ENCODE measurements at places on chromosomes 7 and 10.

GRCh38 chr10:76244061-76244686 lies 812.8 kb downstream of the LRMDA start:
- peak; percentile 66 for DNase-seq

GRCh38 chr10:70672165-70673042 lies at the start of gene ADAMTS14:
TSS of gene ADAMTS14 (plus strand) at chr10:70672506. CDS start at chr10:70672803, 297 bp downstream.
- peak; percentile 86 for DNase-seq

GRCh38 chr10:101843032-101844021 lies at the start of gene KCNIP2:
TSS of gene KCNIP2 (minus strand) at chr10:101843800. CDS start at chr10:101843568, 232 bp downstream.
- DNase-seq, result peak; percentile 75

DNA sequence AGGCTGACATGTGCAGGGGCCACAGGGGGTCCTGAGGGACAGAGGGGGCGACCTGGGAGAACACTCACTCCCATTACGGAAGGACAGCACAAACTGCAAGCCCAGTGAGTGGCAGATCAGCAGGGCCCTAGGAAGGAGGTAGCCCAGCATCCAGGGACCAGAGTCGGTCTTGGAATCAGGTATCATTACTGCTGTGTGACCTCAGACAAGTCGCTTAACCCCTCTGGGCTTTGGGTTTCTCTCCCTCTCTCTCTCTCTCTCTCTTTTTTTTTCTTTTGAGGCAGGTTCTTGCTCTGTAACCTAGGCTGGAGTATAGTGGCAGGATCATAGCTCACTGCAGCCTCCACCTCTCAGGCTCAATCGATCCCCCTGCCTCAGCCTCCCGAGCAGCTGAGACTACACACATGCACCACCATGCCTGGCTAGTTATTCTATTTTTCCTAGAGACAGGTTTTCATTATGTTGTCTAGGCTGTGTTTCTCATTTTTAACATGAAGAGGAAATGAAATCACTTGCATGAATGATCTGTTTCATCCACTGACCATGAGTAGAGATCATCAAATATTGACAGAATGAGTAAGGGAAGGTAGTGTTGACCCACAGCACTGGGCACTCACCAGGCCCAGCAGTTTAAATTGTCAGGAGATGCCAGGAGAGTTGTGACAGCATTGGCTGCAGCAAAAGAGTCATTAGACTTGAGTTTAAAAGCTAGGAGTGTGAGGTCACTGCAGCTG lies 49.4 kb downstream of the BUB3 start:
- DNase-seq, result no peak

DNA sequence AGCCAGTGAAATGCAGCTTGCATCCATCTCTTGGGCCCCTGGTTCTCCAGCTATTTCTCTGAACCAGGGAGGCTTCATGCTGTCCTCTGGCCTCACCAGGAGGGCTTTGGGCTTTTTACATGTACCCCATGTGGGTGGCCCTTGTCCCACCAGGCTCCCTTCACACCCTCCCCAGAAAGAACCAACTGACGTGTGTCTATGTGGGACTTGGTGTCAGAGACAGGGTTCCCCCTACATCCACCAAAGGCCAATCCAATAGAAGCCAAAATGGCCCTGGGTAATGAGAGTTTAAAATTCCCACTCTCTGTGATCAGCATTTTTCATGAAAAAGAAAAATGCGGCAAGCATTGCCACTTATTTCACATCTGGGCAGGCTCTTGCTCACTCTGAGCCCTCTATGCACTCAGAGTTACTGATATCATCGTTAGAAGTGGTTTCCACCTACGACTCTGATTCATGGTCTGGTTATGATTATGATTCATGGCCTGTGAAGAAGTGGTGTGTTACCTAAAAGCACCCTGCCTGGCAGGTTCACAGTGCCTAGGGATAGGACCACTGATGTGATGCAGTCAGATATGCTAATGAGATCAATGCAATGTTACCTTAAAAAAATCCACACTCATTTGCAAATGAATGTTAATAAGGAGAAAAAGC lies 133.5 kb downstream of the BUB3 start:
- DNase-seq, result peak; percentile 25

DNA sequence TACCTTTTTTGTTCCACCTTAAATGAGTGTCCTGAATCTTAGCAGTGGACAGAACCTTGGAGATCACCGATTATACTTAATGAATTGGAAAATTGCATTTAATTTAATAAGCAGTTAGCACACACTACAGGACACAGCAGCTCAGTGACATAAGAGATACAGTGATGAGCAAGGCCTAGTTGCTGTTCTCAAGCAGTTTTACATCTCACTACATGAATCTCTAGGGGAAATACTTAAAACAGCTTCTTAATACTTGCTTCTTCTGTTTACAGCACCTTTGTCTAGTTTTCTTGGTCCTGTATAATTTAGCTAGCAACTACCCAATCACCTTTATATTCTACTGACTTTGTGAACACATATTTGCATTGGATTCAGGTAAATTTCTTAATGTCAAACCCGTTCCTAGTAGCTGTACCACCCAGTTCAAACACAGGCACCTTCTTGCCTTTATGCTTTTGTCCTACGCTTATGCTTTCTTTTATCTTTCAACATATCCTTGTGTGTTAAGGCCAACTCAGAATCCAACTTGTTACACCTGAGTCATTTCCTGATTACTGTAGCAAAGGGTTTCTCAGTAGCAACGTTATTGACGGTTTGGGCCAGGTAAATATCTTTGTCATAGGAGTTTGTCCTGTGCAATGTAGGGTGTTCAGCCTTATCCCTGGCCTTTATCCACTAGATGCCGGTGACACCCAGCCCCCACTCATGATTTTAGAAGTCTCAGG lies 1.8 kb downstream of the STAM start:
- no peak for DNase-seq

DNA sequence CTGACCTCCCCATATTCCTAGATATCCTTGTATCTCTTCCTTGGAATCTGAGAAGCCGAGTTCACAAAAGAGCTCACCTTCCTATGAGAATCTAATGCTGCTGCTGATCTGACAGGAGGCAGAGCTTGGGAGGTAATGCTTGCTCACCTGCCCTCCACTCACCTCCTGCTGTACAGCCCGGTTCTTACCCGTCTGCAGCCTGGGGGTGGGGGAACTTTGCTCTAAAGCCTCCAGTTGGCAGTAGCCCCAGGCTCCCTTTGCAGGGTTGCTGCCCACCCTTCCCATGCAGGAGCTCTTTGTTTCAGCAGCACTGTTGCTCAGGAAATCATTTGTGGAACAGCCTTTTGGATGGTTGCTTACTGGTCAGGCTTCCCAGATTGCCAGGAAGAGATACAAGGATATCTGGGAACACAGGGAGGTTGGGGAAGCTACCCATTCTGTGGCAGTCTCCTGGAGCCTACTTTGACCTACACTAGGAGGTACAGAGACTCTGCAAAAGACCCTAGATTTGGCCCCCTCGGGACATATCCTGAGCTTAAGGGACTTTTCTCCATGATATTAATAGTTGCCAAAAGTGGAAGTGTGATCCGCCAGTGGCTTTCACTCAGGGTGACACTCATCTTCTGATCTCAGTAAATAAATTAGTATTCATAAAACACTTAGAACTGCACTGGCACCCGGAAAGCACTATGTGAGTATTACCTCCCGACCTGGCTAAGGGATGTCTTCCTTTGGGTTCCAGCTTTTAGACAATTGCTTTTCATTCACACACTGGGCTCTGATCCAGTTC lies 363.7 kb upstream of the PODXL start:
- DNase-seq, result no peak

- no peak for DNase-seq
These were observed 125.8 kb downstream of the FAM107B start for GRCh38 chr10:14648946-14649345.

DNA sequence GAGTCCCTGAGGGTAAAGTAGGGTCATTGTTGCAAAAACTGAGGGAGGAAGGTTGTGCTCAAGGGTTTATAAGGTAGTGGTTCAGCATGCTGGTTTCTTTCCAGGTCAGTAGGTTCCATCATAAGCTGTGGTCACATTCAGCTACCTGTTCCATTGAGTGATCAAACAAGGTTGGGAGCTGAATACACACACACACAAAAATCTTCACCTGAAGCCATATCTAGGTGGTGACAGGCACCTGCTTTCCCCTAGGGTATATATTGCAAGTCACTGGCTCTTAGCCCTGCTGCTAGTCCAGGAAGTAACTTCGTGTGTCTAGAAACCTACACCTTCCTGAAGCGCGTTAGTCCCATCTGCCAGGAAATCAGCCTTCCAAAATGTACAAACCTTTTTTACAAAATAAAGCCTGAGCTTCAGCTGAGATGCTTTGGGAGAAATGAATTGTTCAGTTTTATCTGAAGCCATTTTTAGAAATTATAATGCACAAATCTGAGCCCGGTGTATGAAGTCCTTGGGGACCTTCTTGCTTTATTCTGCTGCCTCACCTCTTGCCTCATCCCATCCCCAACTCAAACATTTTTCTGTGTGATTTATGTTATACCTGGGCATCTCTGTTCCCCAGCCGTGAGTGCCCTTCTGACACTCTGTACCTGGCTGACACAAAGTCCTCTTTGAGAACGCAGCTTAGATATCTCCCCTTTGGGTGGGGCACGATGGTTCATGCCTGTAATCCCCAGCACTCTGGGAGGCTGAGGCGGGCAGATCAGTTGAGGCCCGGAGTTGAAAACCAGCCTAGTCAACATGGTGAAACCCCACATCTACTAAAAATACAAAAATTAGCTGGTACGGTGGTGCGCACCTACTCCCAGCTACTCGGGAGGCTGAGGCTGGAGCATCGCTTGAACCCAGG lies 10.6 kb upstream of the LAMTOR4 start:
- no peak for DNase-seq

GRCh38 chr10:102421757-102422512 lies 1.3 kb downstream of the FBXL15 start:
- no peak for DNase-seq

- DNase-seq, result no peak
These were observed 83.9 kb downstream of the CHN2 start for GRCh38 chr7:29278337-29279069.

- no peak for DNase-seq
These were observed 92.9 kb upstream of the SH2B2 start for GRCh38 chr7:102193806-102194205.

DNA sequence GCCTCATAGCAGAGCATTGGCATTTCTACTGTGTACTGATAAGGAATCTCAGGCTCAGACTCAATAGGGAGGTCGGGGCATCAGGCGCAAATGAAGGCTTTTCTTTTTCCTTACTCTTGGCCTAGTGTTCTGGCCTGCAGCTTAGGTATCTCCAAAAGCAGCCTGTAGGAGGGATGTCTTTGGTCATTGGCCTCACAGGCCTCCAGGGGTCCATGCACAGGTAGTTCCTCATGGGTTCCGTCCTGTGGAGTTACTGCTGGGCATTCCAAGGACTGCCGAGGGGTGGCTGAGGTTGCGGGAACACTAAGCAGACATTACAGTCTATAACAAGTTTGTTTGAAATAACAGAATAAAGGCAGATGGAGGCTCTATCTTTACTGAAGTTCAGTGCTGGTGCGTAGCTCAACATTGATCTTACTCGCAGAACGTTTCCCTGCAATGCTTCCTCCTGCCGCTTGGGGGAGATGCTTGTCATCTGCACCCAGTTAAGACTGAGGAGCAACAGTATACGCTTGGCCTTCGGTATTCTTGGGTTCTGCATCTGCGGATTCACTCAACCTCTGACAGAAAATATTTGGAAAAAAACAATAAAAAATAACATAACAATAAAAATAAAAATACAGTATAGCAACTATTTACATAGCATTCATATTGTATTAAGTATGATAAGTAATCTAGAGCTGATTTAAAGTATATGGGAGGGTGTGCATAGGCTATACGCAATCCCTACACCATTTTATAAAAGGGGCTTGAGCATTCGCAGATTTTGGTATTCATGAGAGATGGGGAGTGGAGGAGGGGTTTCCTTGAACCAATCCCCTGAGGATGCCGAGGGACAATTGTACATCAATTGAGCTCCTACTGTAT lies 58.9 kb downstream of the SH2D4B start:
- no peak for DNase-seq

GRCh38 chr7:50472427-50472826 lies 22.3 kb upstream of the FIGNL1 start:
- no peak for DNase-seq

GRCh38 chr10:16894821-16895220 lies 77.6 kb upstream of the RSU1 start:
- no peak for DNase-seq

DNA sequence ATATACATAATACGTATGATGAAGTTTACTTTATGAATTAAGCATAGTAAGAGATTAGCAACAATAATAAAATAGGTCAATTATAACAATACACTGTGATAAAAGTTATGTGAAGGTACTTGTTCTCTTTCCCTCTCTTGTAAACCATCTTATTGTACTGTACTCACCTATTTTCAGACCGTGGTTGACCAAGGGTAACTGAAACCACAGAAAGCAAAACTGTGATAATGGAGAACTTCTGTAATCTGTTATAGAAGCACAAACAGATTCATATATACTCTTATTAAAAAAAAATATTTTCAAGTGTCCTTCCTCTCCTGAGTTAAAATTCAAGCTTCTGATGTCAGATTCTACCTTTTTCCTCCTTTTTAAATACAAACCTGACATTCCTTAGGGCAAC lies 1247.8 kb upstream of the SORCS1 start:
- no peak for DNase-seq

DNA sequence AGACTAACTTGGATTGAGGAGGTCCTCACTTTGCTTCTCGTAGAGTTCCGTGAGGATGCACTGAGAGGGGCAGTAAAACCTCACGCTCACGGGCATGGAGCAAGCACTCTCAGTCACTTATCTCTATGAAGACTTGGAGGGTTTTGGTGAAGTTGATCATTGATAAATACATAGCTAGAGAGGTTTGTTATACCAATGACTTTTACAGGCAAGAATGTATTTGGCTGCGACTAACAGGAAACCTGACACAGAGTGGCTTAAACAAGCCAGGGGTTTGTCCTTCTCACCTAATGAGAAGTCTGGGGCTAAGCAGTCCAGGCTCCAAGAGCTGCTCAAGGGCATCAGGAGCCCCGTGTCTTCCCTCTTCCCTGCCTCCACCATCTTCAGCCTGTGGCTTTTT lies 6.1 kb downstream of the BICC1 start:
- DNase-seq, result no peak

DNA sequence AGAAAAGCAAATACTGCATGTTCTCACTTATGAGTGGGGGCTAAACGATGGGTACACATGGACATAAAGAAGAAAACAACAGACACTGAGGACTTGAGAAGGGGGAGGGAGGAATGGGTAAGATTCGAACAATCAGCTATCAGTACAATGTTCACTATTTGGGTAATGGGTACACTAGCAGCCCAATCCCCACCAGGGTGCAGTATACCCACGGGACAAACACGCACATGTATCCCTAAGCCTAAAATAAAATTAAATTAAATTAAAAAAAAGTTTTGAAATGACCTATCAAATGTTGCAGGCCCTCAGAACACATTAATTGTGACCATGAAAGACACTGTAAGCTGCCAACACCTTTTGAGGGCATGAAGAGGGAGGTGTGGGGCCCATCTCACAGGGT lies 316.0 kb downstream of the WDR37 start:
- no peak for DNase-seq

GRCh38 chr10:133231946-133232574 lies 2.0 kb downstream of the UTF1 start:
- DNase-seq, result no peak

- no peak for DNase-seq
These were observed 164.6 kb upstream of the PPP1R3A start for GRCh38 chr7:114083166-114084001.

GRCh38 chr10:13191362-13191761 lies 30.0 kb downstream of the MCM10 start:
- DNase-seq, result no peak

Data from putamen (tissue), 1 donor.